ENCODE measurements at places on chromosomes 12 and 14.

DNA sequence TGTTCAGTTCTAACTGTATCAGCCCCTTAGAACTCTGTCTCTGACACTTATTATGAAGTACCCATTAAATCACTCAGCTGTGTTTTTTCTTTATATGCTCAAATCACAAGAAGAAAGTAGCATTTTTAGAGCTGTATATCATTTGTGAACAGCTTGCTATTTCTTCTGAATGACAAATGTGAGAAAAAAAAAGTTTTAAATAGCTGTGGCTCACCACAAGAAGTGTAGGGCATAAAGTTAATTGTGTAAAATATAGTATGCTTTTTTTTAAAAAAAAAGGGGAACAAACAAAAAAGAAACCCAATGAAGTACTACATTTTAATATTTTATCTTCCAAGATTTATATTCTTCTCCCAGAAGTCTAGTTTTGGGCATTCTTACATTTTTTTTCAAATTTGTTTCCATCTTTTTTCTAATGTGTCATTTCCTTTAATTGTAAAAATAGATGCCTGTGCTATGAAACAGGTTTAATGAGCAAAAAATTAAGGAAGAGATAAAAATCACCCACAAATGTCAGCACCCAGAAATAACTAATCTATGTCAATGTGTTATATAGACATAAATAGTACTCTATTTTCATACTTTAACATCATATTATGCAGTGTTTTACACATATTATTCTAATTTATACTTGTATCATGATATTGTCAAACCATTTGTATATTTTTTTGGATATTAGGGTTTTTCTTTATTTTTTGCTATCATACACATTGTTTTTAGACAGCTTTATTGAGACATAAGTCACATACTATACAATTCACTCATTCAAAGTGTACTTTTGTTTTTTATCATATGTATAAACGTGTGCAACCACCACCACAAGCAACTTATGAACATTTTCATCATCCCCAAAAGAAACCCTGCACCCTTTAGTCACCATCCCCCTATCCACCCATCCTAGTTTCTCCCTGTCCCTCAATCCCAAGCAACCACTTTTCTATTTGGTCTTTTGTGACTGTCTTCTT lies 22.4 kb upstream of the LRRK2 start:
- no peaks in the 10 kb centered on the region for H3K4me1 ChIP-seq
- H3K4me3 ChIP-seq = no peak overlapping the region
- no peaks in the 10 kb centered on the region for H3K27me3 ChIP-seq
- H3K36me3 ChIP-seq = no peaks in the 10 kb centered on the region
- DNase-seq = no peak

- no peak overlapping the region for H3K4me3 ChIP-seq
- peaks cover 19% of the 10 kb centered on the region for H3K36me3 ChIP-seq
- DNase-seq = no peak
- H3K27me3 ChIP-seq = no peaks in the 10 kb centered on the region
- no peaks in the 10 kb centered on the region for H3K4me1 ChIP-seq
Observed at GRCh38 chr12:66312189-66312588, 9.9 kb downstream of the HELB start.

DNA sequence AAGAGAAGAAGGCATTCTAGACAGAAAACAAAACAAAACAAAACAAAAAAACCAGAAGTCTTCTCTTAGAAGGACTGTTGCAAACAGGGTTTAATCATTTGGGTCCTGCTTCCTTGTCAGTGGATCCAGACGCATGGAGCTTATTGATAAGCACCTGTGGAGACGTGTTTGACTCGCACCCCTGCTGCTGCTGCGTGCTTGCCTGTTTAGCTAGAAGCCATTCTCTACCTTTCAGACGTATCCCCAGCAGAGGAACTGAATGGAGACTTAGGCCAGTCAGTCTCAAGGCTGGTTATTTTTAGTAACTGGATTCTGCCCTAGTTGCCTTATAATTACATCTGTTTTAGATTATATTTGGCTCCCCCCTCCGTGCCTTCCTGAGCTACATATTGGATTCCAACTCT lies 186.1 kb upstream of the EEA1 start:
- H3K27ac ChIP-seq = no peak overlapping the region
- H3K4me3 ChIP-seq = no peak overlapping the region
- no peaks in the 10 kb centered on the region for H3K36me3 ChIP-seq
- H3K27me3 ChIP-seq = no peaks in the 10 kb centered on the region
- DNase-seq = no peak
- H3K4me1 ChIP-seq = no peaks in the 10 kb centered on the region

DNA sequence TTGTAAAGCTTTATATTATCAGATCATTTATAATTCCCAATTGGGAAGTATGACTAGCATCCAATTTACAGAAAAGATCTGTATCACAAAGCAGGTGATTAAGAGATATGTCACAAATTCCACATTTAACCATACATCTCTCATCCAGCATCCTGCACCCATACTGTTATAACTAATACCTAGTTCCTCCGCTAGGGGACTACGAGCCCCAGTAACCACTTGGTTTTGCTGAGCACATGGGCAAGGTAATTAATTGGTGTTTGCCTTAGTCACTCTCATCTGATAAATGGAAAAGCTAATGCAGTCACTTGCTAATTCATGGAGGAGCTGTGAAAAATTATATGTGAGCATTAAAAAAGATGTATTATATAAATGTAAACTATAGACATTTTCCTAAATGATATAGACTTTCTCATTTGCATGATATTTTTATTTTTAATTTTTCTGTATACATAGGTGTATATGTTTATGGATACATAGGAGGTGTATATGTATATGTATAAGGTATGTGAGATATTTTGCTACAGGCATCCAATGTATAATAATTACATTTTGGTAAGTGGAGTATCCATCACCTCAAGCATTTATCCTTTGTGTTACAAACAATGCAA lies 1031.8 kb downstream of the GALC start:
- no peaks in the 10 kb centered on the region for H3K27me3 ChIP-seq
- peaks cover 22% of the 10 kb centered on the region for H3K36me3 ChIP-seq
- H3K27ac ChIP-seq = no peak overlapping the region
- no peaks in the 10 kb centered on the region for H3K4me1 ChIP-seq

GRCh38 chr12:110431957-110432587 lies 18.1 kb downstream of the ARPC3 start:
- no peak overlapping the region for H3K27ac ChIP-seq
- H3K36me3 ChIP-seq = peaks cover 25% of the 10 kb centered on the region
- no peaks in the 10 kb centered on the region for H3K27me3 ChIP-seq

GRCh38 chr12:31524791-31525495 lies 66.0 kb downstream of the DENND5B start:
- H3K36me3 ChIP-seq = no peaks in the 10 kb centered on the region
- H3K4me3 ChIP-seq = no peak overlapping the region
- H3K27me3 ChIP-seq = no peaks in the 10 kb centered on the region
- no peak for DNase-seq

GRCh38 chr14:22908601-22909000 lies 10.3 kb downstream of the RBM23 start:
- no peaks in the 10 kb centered on the region for H3K27me3 ChIP-seq
- H3K4me3 ChIP-seq = no peak overlapping the region
- no peaks in the 10 kb centered on the region for H3K4me1 ChIP-seq
- no peak for DNase-seq
- peaks cover 50% of the 10 kb centered on the region for H3K36me3 ChIP-seq
- peak overlapping the region; percentile 65 for H3K27ac ChIP-seq

- DNase-seq = no peak
- no peak overlapping the region for H3K27ac ChIP-seq
- H3K4me3 ChIP-seq = no peak overlapping the region
- no peaks in the 10 kb centered on the region for H3K27me3 ChIP-seq
- peaks cover 13% of the 10 kb centered on the region for H3K4me1 ChIP-seq
Observed at GRCh38 chr14:60933920-60934655, 46.8 kb downstream of the TRMT5 start.

- H3K4me1 ChIP-seq = peaks cover 10% of the 10 kb centered on the region
- no peak overlapping the region for H3K27ac ChIP-seq
- H3K27me3 ChIP-seq = peaks cover 25% of the 10 kb centered on the region
- H3K36me3 ChIP-seq = no peaks in the 10 kb centered on the region
- no peak overlapping the region for H3K4me3 ChIP-seq
Observed at GRCh38 chr14:64296561-64296960, 2.4 kb upstream of the ESR2 start.
